ENCODE measurements at places on chromosomes 1 and 21. TPM values are rescaled to one million over a fixed set of nuclear protein-coding genes. Genes with fewer than 3 reads are reported as not detected.

- no peak for DNase-seq
Measured at GRCh38 chr1:182580736-182581135, 8.3 kb downstream of the RNASEL start.

- peak; percentile 81 for DNase-seq
Measured at GRCh38 chr21:43667191-43667904, 8.0 kb downstream of the RRP1B start.

GRCh38 chr1:183761871-183762270, 43.0 kb upstream of the RGL1 start:
- DNase-seq, result peak; percentile 39

The ESRRG gene
- total RNA-seq, result 0.56 TPM

DNA sequence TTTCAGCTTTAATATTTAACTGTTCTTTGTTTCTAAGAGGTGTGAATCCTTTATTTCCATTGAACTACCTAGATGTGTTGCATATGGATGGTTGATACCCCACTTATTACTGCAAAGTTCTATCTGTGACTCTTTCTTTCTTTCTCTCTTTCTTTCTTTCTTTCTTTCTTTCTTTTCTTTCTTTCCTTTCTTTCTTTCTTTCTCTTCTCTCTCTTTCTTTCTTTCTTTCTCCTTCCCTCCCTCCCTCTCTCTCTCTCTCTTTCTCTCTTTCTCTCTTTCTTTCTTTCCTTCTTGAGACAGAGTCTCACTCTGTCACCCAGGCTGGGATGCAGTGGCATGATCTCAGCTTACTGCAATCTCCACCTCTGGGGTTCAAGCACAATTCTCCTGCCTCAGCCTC, 34.1 kb downstream of the GABPB2 start:
- no peak for DNase-seq

The EDARADD gene
- not detected for total RNA-seq

The OR2T2 gene
- total RNA-seq, result not detected

GRCh38 chr1:88658419-88658818, 25.7 kb upstream of the PKN2 start:
- no peak for DNase-seq

GRCh38 chr21:34890724-34891612, 158.1 kb downstream of the RUNX1 start:
- DNase-seq, result peak; percentile 48

- DNase-seq, result no peak
Measured at GRCh38 chr1:28417926-28418637, 48.5 kb downstream of the PHACTR4 start.

- no peak for DNase-seq
Measured at GRCh38 chr1:163399976-163400601, 78.3 kb downstream of the NUF2 start.

GRCh38 chr1:103561643-103562395, 9.6 kb upstream of the AMY2B start:
- DNase-seq, result no peak

DNA sequence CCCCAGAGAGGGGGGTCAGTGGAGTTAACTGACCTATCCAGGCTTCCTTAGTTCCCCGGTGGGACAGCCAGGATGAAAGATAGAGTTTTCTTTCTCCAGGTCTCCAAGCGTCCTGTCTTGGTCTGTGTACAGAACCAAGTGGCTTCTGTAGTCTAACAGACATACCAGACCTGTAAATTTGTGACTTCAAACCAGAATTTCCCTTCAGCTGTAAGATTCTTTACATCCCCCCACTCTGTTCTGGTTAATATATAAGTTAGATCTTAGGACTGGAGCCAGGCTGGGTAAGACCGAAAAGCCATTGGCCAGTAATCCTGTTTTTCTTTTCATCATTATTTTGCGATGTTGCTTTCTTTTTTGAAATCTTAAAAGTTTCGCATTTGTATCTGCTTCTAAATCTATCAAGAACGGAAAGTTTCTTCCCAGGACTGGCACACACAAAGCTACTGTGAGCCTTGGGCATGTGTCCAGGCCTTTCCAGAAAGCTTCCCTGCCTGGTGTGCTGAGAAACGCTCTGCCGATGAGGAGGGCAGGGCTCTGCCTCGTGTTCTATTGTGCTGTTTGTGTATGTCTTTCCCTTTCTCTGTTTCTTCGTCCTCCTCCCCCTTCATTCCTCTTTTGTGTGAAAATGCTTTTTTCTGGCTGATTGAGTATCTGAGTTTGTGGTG, 72.3 kb downstream of the RGL1 start:
- peak; percentile 31 for DNase-seq

- no peak for DNase-seq
Measured at GRCh38 chr1:4322881-4323280, 331.5 kb upstream of the AJAP1 start.

GRCh38 chr1:178632653-178633052, 92.4 kb upstream of the RALGPS2 start:
- DNase-seq, result peak; percentile 72

DNA sequence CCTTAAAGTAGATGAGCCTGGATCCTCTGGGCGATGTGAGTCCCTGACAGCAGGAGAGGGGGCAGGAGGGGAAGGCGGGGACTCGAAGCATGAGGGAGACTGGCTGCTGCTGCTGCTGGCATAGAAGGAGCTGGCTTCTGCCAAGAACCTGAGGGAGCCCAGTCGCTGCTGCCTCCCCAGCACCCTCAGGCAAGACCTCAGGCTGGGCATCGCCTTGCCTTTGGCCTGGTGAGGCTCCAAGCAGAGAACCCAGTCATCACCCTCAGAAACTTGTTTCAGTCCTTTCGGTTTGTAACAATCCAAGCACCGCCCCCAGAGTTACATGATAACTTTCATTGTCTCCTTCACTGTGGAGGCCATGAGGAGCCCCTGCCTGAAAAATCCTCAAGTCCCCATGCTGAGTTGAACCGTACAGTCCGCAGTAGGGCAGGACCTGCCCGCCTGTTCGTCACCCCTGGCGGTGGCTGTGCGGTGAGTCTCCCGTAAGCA, 38.8 kb downstream of the POFUT2 start:
- peak; percentile 15 for DNase-seq

The S100A7 gene
- not detected for total RNA-seq

The ADORA1 gene
- under 0.01 TPM for total RNA-seq

The CHIA gene
- total RNA-seq, result not detected

The ERICH3 gene
- not detected for total RNA-seq

The RGS4 gene
- 635 TPM for total RNA-seq

GRCh38 chr1:183431840-183432547, 13.8 kb upstream of the NMNAT2 start:
- no peak for DNase-seq

- DNase-seq, result no peak
Measured at GRCh38 chr21:26572702-26573381, at the start of gene CYYR1. Gene CYYR1 (minus strand): TSS chr21:26573286. CDS start chr21:26572940, 346 bp downstream.

DNA sequence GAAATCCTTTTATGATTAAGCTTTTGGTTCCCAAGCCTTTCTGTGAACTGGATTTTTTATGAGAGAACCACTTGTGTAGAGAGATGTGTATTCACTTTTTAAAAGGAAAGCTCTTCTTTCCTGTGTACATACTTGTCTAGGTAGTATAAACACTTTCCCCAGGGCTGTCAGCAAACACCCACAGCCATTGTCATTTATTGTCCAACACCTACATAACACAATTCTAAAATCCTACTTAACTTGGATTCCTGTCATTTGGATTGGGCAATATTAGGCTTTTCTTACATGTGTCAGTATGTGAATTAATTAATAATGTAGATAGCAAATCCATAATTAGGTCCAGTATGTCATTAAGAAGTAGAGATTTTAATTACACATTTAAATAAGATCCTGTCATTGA, 12.3 kb downstream of the DDX20 start:
- DNase-seq, result no peak

- DNase-seq, result no peak
Measured at GRCh38 chr21:33332143-33332542, 7.4 kb downstream of the IFNAR1 start.

The ZBTB37 gene
- total RNA-seq, result 9.7 TPM

The LCE2B gene
- not detected for total RNA-seq

DNA sequence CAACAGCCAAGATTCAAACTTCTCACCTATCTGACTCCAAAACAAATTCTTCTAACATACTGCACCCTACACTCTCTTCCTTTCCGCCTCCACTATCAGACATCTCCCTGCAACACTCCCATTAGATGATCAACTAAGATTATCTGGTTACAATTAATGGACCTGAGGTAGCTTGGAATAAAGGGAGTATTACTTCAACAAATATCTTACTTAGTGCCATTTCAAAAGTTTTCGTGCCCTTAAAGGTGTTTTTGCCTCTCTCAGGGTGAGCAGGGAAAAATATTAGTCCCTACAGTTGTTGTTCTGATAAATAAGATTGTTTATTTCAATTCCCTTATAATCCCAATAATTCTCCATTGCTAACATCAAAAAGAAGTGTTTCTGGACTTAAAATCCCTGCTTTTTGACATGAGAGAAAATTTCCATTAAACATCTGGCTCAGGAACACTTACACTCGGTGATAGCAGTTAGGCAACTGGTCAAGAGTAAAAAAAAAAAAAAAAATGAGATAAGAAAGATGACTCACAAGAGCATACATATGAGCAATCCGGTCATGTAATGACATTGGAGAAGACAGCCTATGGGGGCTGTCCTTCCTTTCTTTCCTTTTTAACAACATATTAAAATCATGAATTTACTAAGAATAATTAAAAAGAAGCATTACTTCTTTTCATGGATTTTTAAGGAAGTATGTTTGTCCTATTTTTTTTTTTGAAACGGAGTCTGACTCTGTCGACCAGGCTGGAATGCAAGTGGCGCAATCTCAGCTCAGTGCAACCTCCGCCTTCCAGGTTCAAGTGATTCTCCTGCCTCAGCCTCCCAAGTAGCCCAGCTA, 7.6 kb downstream of the RSBN1 start:
- peak; percentile 92 for DNase-seq

DNA sequence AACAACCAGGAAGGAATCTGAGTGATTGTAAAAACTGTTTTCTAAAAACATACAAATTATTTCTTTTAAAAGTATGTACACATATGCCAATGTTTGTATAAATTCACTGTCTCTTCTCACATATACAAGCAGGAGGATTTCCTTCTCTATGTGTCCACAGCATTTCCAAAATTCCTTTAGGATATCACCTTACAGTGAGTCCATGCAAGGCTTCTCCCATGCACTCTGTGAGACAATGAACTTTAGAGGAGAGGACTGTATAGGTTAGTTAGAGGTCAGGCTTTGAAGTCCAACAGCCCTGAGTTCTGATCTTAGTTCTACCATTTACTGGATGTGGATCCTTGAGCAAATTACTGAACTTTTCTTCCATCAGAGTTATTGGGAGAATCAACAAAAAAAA, 34.1 kb upstream of the USH2A start:
- peak; percentile 55 for DNase-seq

The CFHR1 gene
- total RNA-seq, result not detected

- peak; percentile 79 for DNase-seq
Measured at GRCh38 chr1:19476450-19477190, 8.7 kb downstream of the CAPZB start.

GRCh38 chr1:20216574-20216973, 30.3 kb upstream of the PLA2G2C start:
- peak; percentile 10 for DNase-seq

The SERINC2 gene
- 2.0 TPM for total RNA-seq

DNA sequence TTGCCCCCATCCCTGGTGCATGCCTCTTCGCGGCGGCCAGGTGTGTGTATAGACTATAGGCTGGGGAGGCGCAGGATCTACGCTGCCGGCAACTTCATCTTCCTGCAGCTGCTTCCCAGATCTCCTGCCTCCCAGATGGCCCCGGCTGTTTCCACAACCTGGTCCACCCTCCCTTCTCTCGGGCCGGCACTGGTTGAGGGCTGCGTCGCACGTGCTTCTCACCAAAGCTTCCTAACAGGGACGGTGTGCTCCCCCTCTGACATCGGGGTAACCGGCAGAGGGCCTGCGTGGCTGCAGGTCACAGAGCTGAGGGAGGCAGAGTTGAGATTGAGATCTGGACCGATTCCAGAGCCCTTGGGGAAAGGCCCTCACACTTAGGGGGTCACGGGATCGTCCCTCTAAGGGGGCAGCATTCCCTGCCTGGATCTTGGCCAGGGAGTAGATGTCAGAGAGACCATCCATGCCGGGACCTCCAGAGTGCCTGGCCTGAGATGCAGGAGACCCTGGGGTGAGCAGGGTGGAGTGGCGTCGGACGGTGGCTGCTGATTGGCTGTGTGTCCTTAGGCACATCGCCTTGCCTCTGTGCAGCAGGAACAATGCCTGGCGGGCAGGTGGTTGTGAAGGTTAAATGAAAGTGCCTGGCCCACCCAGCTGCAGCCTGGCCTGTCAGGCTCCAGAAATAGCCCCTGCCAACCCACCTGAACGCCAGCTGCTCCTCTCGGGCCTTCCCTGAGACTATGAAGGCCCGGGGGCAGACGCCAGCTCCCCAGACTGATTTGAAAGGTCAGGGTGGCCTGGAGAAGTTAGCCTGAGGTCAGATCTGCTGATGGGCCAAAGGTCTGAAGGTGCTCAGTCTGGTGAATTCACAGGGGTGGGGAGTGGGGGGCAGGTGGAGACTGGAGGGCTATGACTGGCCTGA, 6.1 kb upstream of the MASP2 start:
- DNase-seq, result no peak

DNA sequence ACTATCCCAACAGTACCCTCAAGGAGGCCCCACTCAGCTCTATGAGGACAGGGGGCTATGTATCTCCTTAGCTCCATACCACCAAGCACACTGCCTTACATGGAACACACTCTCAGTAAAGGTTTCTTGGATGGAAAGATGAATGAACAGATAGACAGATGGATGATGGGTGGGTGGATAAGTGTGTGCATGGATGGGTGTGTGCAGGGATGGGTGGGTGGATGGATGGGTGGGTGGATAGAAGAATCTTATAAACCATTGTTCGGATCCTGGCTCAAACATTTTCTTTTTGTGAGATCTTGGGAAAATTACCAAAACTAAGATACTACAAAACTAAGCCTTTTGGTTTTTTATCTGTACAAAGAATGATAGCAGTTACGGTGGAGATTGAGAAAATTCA, 111.0 kb upstream of the NFIA start:
- no peak for DNase-seq

DNA sequence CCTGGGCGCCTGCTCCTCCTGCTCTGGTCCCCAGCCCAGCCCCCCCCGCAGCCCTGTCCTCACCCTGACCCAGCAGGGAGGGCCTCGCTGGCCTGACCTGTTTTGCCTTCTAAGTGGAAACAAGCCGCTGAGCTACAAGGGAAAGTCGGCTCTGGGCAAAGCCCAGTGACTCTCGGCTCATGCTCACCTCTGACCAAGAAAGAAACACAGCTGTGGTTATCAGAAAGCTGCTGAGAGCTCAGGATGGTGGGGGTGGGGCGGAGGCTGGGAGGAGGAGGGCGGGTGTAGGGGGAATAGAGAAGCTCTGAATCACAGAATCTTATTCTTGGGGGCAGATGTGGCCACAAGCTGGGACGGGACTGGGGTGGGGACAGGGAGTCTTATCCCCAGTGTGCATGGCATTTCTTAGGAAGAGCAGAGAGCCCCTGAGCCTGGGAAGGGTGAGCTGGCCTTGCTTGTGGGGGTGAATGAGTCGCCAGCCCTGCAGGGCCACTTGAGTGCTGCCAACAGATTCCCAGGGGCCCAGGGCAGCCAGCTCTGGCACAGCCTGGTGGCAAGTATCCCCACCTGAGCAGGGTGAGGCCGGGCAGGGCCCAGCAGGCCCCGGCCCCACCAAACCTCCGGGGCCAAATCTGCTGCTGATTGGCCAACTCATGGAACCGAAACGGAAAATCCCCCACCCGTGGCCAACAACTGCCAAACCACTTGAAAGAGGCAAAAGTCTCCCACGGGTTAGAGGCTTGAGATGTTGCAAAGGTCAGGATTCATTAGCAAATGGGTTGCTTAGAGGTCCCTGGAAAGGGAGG, 120.6 kb downstream of the SPSB1 start:
- peak; percentile 95 for DNase-seq

The DMBX1 gene
- not detected for total RNA-seq

The SPRR1A gene
- total RNA-seq, result not detected

All from IMR-90 (cell line).